ENCODE measurements at places on chromosomes 5 and 9.

DNA sequence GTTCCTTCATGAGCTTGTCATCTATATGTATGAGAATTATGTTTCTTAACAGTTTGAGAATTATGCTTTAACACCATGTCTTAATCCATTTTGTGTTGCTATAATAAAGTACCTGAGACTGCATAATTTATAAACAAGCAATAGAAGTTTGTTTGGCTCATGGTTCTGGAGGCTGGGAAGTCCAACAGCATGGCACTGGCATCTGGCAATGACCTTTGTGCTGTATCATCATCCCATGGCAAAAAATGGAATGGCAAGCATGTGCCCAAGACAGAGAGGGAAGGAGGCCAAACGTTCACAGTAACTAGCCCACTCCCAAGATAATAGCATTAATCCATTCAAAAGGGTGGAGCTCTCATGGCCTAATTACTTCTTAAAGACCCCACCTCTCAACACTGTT, 67.6 kb downstream of the MTX3 start:
- no peak for ATAC-seq

DNA sequence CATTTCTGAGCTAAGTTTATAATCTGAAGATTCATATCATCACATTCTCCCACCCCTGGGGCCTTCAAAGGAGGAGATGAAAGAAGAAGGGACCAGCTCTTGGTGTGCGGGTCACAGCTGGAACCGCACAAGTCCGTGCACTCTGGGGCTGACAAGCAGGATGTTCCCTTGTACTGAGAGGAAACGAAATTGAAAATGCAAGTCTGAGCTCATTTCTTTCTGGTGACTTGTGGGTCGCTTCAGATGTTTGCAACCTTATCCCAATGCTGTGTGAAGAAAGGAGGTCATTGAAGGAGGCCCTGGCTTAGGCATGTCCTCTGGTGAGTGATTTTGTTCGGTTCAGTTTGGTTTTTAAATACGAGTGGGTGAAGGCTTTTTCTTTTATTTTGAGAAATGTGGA, 59.6 kb downstream of the C9orf152 start:
- ATAC-seq = no peak

- ATAC-seq = no peak
These were observed 552 bp downstream of the TMEM141 start for GRCh38 chr9:136791516-136792276.

DNA sequence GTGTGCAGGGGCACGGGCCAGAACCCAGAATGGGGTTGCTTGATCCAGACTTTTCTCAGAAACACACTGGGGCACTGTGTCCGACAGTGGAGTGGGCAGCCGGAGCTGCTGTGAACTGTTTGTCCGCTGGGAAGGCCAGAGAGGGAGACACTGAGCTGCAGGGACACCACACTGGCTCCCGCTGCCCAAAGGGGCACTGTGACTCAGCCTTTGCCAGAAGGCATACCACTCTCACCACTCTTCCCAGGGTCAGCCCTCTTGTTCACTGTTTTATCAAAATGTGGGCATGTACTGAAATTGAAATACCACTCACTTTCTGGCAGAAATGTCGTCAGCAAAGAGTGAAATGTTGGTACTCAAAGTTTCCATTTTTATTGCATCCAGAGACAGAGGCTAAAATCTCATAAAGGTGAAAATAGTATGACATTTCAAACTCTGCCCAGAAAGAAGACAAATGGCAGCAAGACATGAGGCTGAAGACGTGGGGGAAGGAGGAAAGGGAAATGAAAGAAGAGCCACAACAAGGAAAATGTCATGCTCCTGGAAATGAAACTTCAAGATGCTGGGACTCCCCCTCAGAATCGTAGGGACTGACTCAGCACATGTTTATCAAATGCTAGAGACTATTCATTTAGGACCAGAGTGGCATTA, 4.5 kb upstream of the IL7R start:
- ATAC-seq = no peak

- peak; percentile 79 for ATAC-seq
These were observed 735 bp downstream of the PTGR1 start for GRCh38 chr9:111598733-111599091.

DNA sequence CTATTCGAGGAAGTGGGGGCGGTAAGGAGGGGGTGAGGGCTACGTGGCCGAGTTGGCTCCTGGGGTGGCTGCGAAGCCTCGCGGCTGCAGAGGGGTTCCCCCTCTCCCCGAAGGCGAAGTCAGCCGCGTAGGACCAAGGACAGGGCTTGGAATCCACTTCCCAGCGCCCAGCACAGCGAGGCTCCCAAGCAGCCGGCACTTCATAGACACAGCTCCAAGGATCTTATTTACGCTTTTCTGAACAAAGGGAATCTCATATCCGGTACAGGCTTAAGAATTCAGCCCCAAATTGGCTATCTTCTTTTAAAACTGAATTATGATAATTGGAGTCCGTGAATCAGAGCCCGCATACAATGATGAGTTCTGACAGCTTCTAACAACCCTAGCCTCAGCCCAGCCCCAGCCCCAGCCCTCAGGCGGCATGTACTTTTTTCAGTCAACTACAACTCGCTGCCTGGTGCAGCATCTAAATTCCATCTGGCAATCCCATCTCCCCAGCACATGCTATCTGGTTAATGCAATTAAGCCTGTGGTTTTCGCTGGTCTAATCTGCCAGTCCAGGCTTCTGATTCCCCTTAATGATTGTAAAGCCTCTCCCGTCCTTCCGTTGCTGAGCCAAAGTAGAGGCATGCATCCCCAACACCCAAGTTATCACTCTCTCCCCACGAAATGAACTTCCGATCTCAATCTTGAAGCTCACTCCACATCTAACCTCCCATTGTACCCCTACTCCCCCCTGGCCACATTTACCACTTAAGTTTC, 1.0 kb downstream of the ELAVL2 start:
- ATAC-seq = no peak

DNA sequence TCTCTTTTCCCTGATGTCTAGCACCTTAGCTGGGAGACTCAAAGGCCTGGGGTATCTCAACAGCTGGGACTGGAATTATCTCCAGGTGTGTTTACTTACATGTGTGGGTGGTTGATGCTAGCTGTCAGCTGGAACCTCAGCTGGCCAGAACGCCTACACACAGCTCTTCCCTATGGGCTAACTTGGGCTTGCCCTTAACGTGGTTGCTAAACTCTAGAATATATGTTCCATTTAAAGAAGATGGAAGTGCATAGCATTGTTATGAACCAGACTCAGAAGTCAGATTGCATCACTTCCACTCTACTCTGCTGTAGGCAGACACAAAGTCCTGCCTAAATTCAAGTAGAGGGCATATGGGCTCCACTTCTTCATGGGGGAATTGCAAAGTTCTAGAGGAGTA, 29.3 kb downstream of the SGCD start:
- ATAC-seq = no peak

DNA sequence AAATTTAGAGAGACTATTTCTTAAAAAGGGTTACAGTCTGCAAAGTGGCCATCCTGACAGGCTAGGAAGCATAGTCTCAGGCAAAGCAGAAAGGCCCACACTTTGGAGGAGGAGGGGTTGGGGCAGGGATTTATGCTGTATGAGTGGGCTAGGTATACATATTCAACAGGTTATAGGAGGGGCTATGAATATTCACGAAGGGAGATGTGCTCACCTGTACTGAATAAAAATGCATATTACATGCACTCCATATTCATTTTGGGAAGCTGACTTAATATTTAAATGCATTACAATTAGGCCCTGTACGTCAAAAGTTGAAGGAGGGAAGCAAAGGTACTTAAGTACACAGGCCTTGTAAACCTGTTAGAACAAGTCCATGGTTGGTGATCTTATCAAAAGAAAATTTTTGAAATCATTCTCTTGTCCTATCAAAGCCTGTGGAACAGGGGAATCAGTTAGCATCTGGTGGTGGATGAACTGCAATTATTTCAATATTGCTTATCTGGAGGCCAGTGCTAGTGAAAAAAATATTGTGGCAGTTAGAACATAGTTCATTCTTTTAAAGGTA, 1.6 kb downstream of the CENPP start:
- no peak for ATAC-seq

- no peak for ATAC-seq
These were observed 298.0 kb downstream of the FBXL7 start for GRCh38 chr5:15798006-15798405.

- ATAC-seq = no peak
These were observed 54.4 kb downstream of the KCNN2 start for GRCh38 chr5:114416254-114416653.

- no peak for ATAC-seq
These were observed 1865.3 kb upstream of the ACO1 start for GRCh38 chr9:30519166-30519565.

DNA sequence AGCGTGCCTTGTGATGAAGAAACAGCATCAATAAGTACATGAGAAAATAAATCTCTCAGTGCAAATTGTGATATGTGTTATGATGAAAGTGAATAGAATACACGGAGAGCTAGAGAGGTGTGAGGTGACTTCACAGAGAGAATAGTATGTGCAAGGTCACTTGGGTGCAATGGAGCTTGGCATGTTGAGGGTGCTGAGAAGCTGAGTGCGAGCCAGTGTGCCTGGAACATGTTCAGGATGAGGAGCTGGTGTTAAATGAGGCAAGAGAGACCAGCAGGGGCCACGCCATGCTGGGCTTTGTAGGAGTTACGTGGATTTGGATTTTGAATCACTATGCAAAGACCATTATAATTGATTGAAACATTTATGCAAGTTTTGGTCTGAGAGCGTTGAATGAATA, 12.8 kb upstream of the RPS23 start:
- ATAC-seq = no peak

DNA sequence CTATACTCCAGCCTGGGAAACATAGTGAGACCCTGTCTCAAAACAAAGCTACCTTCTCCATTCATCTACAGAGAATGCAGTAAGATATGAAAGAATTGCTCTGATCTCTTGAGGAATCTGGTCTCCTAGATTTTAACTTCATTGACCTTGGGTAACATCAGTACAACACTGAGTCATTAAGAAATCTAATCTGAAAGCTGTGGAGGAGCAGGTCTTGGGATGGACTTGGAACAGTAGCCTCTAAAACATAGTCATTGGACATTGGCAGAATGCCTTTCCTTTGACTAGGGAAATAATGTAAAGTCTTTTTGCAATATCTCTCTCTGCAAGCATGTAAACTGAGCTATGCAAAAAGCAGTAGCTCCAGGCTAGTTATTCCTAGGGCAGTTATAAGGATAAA, 58.1 kb downstream of the KCNN2 start:
- ATAC-seq = no peak

GRCh38 chr9:136667940-136668760, 5.4 kb downstream of the EGFL7 start:
- no peak for ATAC-seq

DNA sequence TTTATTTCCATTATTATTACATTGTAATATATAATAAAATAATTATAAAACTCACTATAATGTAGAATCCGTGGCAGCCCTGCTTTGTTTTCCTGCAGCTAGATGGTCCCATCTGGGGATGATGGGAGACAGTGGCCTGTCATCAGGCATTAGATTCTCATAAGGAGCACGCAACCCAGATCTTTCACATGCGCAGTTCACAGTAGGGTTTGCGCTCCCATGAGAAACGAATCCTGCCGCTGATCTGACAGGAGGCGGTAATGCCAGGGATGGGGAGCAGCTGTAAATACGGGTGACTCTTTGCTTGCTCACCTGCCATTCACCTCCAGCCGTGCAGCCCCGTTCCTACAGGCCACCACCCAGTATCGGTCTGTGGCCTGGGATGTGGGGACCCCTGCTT, 1879.3 kb upstream of the WWC1 start:
- no peak for ATAC-seq

DNA sequence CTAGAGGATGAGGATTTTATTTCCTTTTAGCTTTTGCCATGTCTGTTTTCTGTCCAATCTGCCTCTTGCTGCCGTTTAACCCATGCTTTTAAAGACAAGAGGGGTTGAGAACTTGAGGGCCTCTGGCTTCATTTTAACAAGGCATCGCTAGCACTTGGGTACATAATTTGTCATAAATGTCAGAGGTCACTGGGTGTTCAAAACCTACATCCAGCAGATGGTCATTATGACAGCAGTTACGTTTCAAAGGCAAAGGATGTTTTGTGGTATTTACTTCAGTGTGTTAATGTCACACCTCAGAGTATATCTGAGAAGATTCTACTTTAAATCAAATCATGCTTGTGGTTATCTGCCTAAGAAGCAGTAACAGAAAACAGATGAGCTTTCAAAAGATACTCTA, 918.3 kb downstream of the NR2F1-AS1 start:
- ATAC-seq = no peak

GRCh38 chr5:14767735-14768507, 103.4 kb downstream of the OTULIN start:
- no peak for ATAC-seq

- ATAC-seq = no peak
These were observed 615.4 kb upstream of the KLF4 start for GRCh38 chr9:108104991-108105390.

DNA sequence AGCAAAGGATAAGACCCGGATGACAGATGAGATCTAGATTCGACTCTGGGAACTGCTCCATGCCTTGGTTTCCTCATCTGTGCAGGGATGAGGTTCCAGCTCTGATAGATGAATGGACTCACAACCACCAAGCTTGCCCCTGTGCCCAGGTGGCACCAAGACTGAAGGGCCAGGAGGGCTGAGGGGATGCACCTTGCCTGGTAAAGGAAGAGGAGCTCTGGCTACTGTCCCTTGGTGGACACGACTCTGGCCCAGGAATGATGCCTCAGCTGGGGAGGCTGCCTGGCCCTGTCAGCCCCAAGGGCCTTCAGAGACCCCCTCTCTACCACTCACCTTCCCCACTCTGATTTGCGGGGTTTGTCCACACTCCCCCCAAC, 24.9 kb upstream of the ANXA6 start:
- ATAC-seq = no peak

- no peak for ATAC-seq
These were observed 47.1 kb upstream of the CTSL start for GRCh38 chr9:87678650-87679355.

- ATAC-seq = no peak
These were observed 7.5 kb upstream of the UBE2R2 start for GRCh38 chr9:33809506-33809905.

DNA sequence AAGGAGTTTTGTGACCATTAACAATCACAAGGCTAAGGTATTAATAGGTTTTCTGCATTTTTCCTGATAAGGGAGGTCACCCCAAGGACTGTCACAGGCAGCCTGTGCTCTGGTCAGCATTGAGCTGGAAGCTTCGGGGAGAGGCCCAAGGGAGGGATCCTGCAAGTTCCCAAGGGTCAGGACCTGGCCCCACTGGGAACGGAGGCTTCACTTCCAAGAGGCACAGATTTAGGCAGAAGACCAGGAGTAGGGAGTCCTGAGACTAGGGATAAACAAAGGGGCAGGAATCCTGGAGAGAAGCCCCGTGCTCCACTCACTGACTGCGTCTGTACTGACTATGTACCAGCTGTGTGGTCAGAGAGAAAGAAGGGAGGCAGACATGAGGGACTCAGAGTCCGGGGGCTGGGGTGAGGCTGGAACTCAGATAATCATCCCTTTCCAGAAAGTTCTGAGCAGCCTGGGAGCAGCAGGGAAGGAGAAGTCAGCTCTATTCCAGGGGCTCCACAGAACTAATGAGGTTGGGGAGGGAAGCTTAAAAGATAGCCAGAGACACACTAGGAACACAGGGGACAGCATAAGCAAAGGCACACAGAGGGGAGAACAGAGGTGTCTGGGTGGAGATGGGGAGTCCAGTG, 37.8 kb downstream of the B4GALT1 start:
- ATAC-seq = no peak

All from gastroesophageal sphincter (tissue), 4 donors.